CD8-positive, alpha-beta memory T cell (primary cell): ENCODE measurements at places on chromosomes 4 and X.

DNA sequence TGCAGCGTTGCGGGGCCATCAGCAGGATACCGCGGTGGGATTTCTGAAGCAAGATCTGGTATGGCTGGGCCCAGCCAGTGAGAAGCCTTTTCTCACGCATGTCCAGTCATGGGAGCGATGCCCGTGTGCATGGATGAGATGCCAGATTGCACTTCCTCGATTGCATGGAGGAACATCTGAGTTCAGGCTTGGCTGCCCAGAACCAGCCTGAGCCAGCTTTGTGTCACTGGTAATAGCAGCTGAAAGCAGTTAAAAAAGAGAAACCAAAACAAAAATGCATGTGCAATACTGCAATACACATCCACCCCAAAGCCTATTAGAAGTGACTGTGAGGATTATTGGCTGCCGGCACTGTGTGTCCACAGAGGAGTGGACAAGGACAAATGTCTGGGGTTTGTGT is 59.3 kb downstream of the PSAPL1 start:
- no peak for DNase-seq

GRCh38 chr4:94127707-94128328 is 79.8 kb upstream of the SMARCAD1 start:
- DNase-seq = no peak

DNA sequence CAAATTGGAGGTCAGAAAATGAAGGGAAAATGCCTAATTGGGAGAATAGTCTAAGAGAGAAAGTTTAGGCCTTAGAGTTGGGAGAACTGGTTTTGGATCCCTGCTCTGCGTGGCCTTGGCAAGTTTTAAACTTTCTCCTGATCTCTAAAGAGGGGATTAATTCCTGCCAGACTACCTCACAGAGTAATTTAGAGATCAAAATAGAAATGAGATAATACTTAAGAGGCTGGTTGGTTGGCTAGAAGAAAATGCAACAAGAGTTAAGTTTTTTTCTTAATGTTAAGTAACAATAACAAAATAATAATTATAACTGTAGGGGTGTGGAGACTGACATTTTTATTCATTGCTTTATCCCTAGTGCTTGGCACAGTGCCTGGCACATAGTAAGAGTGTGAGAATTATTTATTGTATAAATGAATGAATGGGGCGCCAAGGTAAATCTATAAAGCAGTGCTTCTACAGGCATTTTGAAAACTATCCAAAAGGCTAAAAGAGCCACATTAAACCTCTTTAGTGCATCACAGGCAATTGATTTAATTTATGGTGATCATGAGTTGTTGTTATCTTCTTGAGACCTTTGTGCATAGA is 160.5 kb downstream of the RASL11B start:
- DNase-seq = no peak

DNA sequence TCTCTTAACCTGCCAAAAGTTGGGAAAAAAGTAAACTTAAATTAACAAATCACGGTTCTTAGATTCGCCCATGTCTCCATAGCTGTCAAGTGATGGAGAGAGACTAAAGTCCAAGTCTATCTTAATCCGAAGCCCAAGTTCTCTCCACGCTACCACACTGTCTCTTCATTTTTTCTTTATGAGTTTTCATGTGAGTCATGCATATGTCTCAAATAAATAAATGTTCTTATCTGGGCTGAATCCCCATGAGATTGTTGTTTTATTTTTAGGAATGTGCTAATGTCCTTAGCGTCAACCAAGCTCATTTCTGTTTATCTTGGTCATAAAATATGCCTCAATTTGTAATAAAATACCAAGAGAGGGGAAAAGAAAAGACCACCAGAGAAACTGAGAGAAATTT is 169.3 kb downstream of the RCHY1 start:
- DNase-seq = no peak

DNA sequence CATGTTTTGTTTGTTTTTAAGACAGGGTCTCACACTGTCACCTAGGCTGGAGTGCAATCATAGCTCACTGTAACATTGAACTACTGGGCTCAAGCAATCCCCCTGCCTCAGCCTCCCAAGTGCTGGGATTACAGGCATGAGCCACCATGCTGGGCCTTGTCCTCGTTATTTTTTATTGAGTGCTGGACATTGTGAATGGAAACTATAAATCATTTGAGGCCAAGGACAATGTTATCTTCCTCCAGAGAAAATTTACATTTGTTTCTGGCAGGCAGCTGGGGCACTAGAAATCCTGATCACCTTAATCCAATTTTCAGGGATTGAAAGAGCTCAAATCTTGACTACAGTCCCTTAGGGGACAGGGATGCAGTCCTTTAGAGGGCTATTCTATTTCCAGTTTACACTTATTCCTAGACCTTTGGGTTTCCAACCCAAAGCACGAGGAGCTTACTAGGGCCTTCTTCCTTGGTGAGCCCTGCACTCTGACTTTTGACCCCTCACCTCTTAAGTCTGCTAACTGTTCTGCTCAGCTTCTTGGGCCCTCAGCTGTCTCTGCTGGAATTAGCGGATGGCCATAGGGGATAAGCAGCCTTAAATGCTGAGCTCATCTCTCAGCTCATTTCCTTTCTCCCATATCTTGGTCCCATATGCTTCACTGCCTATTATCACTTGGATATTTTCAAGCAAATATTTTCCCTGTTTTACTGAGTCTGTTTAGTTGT is 23.0 kb upstream of the PDZD4 start:
- no peak for DNase-seq

- DNase-seq = no peak
Measured at GRCh38 chrX:29824176-29824906, 391.0 kb upstream of the MAGEB2 start.

- DNase-seq = no peak
Measured at GRCh38 chr4:73588613-73589012, 31.6 kb downstream of the RASSF6 start.

- DNase-seq = no peak
Measured at GRCh38 chr4:125231661-125232060, 83.1 kb upstream of the FAT4 start.

- DNase-seq = no peak
Measured at GRCh38 chrX:20143561-20143960, 1.9 kb upstream of the EIF1AX start.

- DNase-seq = peak; percentile 11
Measured at GRCh38 chr4:143185253-143186107, 763 bp downstream of the USP38 start.

GRCh38 chr4:153564630-153565525 is 98.7 kb downstream of the TMEM131L start:
- no peak for DNase-seq

- no peak for DNase-seq
Measured at GRCh38 chrX:44733931-44734330, 109.9 kb upstream of the DUSP21 start.

GRCh38 chr4:94238160-94238559 is 30.5 kb downstream of the SMARCAD1 start:
- DNase-seq = no peak

DNA sequence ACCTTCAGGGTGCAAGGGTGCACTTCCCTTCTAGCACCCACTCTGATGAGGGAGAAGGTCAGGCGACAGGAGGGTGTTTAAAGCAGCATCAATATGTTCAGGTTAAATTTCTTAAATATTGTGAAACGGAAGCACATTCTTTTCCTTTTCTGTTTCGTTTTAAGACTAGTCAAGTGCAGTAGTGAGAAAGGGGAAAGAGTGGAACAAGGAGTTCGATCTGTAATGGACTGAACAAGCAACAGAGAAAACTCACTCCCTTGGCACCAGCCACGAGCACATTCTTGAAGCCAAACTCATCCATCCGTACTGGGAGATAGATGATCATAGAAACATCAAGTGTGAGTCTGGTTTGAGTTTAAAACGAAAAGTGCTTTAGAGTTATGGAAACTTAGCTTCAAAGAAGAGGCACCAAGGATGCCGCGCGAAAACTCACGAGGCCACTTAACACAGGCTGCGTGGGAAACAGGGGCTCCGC is 815 bp downstream of the FAM53A start:
- no peak for DNase-seq

DNA sequence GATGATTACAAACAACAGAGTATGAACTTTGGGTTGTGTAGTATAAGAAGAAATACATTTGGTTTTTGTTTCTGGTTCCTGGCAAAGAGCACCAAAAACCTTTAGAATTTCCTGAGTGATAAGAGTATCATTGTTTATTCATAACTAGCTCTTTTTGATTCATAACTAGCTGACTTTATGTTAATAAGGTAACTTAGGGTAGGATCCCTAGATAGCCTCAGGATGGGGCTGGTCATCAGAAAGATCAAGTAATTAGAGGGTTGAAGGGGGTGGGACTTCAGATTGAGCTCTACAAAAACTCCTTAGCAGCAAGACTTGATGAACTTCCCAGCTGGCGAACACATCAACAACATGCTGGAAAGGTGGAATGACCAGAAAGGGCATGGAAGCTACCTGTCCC is 166.5 kb downstream of the SCFD2 start:
- no peak for DNase-seq

DNA sequence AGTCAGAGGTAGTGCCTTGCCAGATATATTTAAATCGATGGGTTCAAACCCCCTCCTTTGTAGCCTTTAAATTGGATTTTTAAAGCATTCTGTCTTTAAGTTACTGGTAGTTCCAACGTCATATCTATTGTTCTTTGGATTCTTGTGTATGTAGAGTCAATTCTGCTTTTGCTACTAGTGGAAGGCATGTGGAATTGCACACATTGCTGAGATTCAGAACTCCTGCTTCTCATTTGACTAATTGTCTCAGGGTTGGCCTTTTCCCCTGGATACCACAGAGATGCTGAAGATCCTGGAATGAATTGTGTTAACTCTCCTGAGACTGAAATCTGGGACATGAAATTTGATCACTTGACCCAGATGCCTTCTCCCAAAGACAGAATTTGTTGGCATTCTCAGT is 328.3 kb upstream of the RPS6KA3 start:
- no peak for DNase-seq

GRCh38 chr4:7828793-7829301 is 110.8 kb downstream of the AFAP1 start:
- DNase-seq = no peak

GRCh38 chr4:77235289-77235854 is 78.4 kb downstream of the CCNG2 start:
- DNase-seq = no peak

GRCh38 chrX:2848871-2849301 is 20.2 kb downstream of the GYG2 start:
- DNase-seq = no peak

DNA sequence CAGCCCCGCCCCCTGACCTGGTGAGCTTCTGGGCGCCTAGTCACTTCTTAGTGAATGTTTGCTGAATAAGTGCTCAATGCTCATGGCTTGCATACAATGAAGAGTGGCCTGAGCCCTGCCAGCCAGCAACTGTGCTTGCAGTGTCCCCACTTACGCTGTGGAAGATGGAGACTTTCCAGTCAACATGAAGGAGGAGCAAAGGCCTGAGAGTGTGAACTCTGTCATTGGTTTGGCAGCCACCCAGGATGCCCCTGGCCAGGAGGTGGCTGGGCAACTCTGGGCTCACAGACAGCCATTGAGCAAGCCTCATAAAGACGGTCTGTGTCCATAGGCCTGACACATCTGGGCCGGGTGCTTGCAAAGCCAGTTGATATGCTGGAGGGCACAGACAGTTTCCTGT is 72.1 kb upstream of the MAMLD1 start:
- no peak for DNase-seq

GRCh38 chr4:79927931-79928330 is 145.1 kb downstream of the ANTXR2 start:
- no peak for DNase-seq

- no peak for DNase-seq
Measured at GRCh38 chr4:13994016-13994415, 366.5 kb upstream of the BOD1L1 start.

GRCh38 chrX:55119271-55119670 is 30.5 kb downstream of the PAGE2 start:
- no peak for DNase-seq

GRCh38 chrX:154477891-154478477 is 1.1 kb downstream of the LAGE3 start:
- no peak for DNase-seq

- no peak for DNase-seq
Measured at GRCh38 chr4:74402692-74403456, 37.9 kb downstream of the EREG start.

DNA sequence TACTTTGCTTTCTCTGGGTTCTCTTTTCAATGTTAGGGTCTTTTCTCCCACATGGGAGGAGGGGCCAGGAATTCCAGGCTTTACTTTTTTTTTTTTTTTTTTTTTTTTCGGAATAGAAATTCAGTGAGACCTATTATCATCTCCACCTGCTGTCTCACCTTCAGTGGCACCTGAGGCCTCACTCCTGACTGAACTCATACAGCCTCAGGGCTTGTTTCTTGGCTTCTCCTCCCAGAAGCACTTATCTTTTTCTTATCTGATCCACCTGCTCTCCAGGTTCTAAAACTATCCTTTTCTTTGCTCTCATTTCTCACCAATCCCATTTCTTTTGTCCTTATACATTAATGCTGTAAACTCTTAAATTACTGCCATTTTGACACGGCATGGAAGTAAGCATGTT is 117.3 kb upstream of the PPP3CA start:
- no peak for DNase-seq

GRCh38 chrX:18649498-18649951 is 22.4 kb downstream of the RS1 start:
- no peak for DNase-seq

DNA sequence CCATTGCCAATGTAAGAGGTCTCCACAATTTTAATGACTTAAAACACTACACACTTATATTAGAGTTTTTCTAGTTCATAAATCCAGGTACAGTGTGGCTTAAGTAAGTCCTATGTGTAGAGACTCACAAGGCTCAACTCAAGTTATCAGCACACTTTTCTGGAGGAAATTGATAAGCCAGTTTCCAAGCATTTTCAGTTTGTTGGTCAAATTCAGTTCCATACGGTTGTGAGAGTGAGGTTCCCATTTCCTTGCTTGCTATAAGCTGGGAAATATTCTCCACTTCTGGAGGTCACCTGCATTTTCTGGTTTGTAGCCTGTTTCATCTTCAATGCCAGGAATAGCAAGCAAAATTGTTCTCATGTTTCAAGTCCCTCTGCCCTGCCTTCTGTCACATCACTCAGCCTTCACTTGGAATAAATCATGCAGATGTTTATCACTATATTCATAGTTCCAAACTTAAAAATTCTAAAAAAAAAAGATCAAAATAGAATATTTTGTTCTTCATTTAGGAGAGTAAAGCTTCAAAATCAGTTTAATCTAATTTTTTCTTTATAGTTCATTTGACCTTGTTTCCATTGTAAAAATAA is 1137.5 kb upstream of the INTU start:
- no peak for DNase-seq

DNA sequence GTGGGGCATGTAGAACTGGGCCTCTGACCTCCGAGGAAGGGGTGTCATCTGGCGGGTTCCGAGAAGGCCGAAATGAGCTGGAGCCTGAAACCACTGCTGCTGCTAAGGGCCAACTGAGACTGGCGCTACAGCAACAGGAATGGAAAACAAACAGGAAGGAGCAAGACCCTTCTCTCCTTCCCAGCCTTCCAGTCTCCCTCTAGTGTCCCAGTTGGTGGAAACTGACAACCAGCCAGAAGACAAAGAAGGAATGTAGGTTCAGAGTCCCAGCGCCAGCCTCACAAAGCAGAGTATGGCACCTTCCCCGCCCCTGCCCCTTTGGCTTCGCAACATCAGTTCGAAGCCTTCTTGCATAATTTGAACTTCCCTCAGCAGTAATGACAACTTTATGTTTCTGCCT is 24.4 kb upstream of the PDZD4 start:
- DNase-seq = no peak

GRCh38 chr4:36824682-36825081 is 419.9 kb upstream of the NWD2 start:
- DNase-seq = no peak

- DNase-seq = no peak
Measured at GRCh38 chrX:53125506-53125905, 31.6 kb downstream of the KANTR start.

GRCh38 chr4:1419708-1420107 is 13.5 kb upstream of the NKX1-1 start:
- no peak for DNase-seq

GRCh38 chr4:687971-688853 is 739 bp downstream of the SLC49A3 start:
- DNase-seq = no peak
